ENCODE measurements at places on chromosomes 7 and 10. TPM values are rescaled to one million over a fixed set of nuclear protein-coding genes. Genes with fewer than 3 reads are reported as not detected.

Gene PNLIP
- total RNA-seq, result not detected

Gene AKR1C8
- total RNA-seq, result not detected

Gene AKR1D1
- not detected for total RNA-seq

Gene OPTN
- total RNA-seq, result 64.4 TPM

Gene SYT15
- total RNA-seq, result 6.1 TPM

Gene CPA5
- not detected for total RNA-seq

Gene MUC12
- total RNA-seq, result not detected

Gene H2BK1
- not detected for total RNA-seq

Gene RARRES2
- total RNA-seq, result 170 TPM

Gene SLC13A1
- total RNA-seq, result not detected

Gene COMTD1
- total RNA-seq, result 32.3 TPM

Gene TRIL
- 3.0 TPM for total RNA-seq

- H3K4me3 ChIP-seq, result no peak overlapping the region
- H3K4me1 ChIP-seq, result peaks cover 23% of the 10 kb centered on the region
- no peak overlapping the region for H3K27ac ChIP-seq
- H3K36me3 ChIP-seq, result no peaks in the 10 kb centered on the region
- no peaks in the 10 kb centered on the region for H3K27me3 ChIP-seq
Measured at GRCh38 chr10:99661377-99661763, 2.1 kb downstream of the ENTPD7 start.

GRCh38 chr10:6056411-6057135 is 5.6 kb downstream of the IL2RA start:
- peaks cover 4% of the 10 kb centered on the region for H3K27me3 ChIP-seq
- H3K36me3 ChIP-seq, result no peaks in the 10 kb centered on the region
- DNase-seq, result peak; percentile 12
- no peak overlapping the region for H3K27ac ChIP-seq
- no peak overlapping the region for H3K4me3 ChIP-seq
- H3K4me1 ChIP-seq, result peaks cover 24% of the 10 kb centered on the region

GRCh38 chr10:1205450-1206030 is 149.4 kb downstream of the WDR37 start:
- no peak overlapping the region for H3K4me3 ChIP-seq
- DNase-seq, result no peak
- H3K36me3 ChIP-seq, result no peaks in the 10 kb centered on the region
- no peaks in the 10 kb centered on the region for H3K27me3 ChIP-seq
- no peak overlapping the region for H3K27ac ChIP-seq

DNA sequence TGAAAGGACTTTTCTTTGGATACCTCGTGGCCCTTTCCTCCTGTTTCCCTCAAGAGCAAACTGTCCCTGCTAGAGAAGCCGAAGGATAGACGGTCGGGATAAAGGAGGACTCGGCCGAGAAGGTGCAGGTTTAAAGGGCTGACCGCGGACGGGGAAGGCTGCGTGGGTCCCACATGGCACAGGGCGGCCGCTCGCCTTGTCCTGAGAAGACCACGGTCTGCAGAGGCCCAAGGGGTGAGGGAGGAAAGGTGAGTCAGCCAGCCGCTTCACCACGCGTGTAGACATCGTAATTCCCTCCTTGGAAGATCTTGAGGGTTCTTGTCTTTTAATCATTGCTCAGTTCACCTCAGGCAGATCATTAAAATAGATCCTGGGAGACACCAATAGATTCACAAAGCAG is 253.8 kb downstream of the DPP6 start:
- no peak for DNase-seq
- no peaks in the 10 kb centered on the region for H3K36me3 ChIP-seq
- no peaks in the 10 kb centered on the region for H3K4me1 ChIP-seq
- no peaks in the 10 kb centered on the region for H3K27me3 ChIP-seq

- H3K4me1 ChIP-seq, result no peaks in the 10 kb centered on the region
- DNase-seq, result no peak
- H3K36me3 ChIP-seq, result no peaks in the 10 kb centered on the region
- no peak overlapping the region for H3K4me3 ChIP-seq
Measured at GRCh38 chr7:136179851-136180721, 202.9 kb upstream of the MTPN start.

DNA sequence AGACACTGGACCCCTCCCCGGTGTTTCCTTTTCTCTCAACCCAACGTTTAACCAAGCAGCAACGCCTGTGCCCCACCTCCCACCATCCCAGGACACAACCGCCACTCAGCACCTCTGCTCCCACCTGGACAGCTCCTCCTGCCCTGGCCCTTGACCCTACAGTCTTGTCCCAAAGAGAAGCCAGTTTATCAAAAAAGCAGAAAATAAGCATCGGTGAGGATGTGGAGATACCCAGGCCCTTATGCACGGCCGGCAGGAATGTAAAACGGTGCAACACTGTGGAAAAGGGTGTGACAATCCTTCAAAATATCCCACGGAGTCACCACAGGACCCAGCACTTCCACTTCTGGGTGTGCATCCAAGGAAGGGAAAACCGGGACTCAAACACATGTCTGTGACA is 176.2 kb upstream of the RNF32 start:
- no peak overlapping the region for H3K27ac ChIP-seq
- no peak for DNase-seq
- H3K27me3 ChIP-seq, result no peaks in the 10 kb centered on the region
- no peaks in the 10 kb centered on the region for H3K36me3 ChIP-seq
- H3K4me3 ChIP-seq, result no peak overlapping the region
- H3K4me1 ChIP-seq, result no peaks in the 10 kb centered on the region

- peak overlapping the region; percentile 89 for H3K27ac ChIP-seq
- H3K27me3 ChIP-seq, result no peaks in the 10 kb centered on the region
- DNase-seq, result peak; percentile 68
- no peak overlapping the region for H3K4me3 ChIP-seq
- H3K4me1 ChIP-seq, result peaks cover 34% of the 10 kb centered on the region
- H3K36me3 ChIP-seq, result no peaks in the 10 kb centered on the region
Measured at GRCh38 chr7:134908289-134908688, 78.0 kb upstream of the AGBL3 start.

DNA sequence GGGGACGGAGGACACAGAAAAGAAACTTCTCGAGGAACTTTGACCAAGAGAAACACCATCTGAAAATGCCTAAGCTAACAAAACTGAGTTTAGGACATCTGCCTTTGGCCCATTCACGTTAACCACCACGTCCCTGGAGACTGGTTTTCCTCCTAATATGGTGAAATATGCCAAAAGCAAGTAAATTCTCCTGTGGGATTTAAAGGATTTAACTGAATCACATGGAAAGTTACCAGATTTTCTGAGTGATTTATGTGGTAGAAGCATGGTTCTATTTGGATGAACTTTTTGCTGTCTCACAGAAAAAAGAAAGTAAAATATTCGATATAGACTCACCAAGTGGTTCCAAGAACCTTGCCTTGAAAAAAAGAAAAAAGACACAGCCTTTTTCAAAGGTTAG is 30.4 kb upstream of the BMPER start:
- no peaks in the 10 kb centered on the region for H3K27me3 ChIP-seq
- H3K36me3 ChIP-seq, result no peaks in the 10 kb centered on the region
- no peaks in the 10 kb centered on the region for H3K4me1 ChIP-seq
- H3K4me3 ChIP-seq, result no peak overlapping the region
- no peak overlapping the region for H3K27ac ChIP-seq

DNA sequence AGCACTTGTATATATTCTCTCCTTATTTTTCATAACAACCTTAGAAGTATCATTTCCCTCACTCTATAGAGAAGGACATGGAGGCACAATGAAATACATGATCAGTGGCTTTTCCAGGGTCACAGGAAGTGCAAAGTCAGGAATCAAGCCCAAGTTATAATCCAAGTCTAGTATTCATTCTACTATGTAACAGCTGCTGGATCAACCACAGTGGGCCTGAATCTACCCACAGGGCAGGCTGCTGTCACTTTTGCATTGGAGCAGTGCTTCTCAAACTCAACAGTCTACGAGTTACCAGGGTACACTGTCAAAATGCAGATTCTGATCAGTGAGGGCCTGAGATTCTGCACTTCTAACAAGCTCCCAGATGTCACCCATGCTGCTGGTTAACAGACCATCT is 18.3 kb downstream of the ZDHHC16 start:
- no peak overlapping the region for H3K4me3 ChIP-seq
- DNase-seq, result no peak
- peak overlapping the region; percentile 35 for H3K27ac ChIP-seq

DNA sequence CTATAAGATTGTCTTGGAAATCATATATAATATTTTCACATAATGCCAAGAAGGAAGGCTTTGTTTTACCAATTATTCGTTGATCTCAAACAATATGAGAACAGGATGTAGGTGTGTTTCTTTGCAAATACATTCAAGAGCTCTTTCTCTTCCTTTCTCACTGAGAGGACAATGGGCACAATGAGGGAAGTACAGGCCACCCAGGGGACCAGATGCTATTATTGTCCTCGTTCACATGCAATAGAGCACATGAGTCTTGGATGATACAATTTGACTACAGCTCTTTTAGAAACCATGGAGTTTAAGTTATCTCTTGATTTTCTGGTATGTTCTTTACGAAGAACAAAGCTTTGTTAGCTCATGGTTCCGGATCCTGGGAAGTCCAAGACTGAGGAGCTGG is 323.7 kb upstream of the KLF6 start:
- no peak overlapping the region for H3K4me3 ChIP-seq
- no peaks in the 10 kb centered on the region for H3K27me3 ChIP-seq
- no peaks in the 10 kb centered on the region for H3K36me3 ChIP-seq

DNA sequence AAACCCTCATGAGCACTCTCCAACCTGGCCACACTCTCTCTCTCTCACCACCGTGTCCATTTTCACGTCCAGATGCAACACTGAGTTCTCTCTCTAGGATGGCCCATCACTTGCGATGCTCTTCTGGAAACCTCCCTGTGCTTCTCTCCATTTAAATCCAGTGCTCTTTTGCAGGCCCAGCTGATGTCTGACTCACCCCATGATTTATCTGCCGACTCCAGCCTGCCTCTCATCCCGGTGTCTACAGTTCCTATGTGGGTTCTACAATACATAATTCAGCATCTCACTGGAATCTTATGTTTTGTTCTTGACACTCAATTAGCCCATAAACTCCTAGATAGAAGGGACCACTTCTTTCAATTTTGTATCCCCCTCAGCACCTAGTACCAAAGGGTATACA is 5.0 kb downstream of the TPK1 start:
- H3K36me3 ChIP-seq, result no peaks in the 10 kb centered on the region
- no peak overlapping the region for H3K4me3 ChIP-seq
- H3K4me1 ChIP-seq, result peaks cover 19% of the 10 kb centered on the region
- DNase-seq, result no peak
- no peak overlapping the region for H3K27ac ChIP-seq

- peaks cover 3% of the 10 kb centered on the region for H3K36me3 ChIP-seq
- no peaks in the 10 kb centered on the region for H3K27me3 ChIP-seq
- DNase-seq, result no peak
- H3K4me1 ChIP-seq, result peaks cover 3% of the 10 kb centered on the region
- no peak overlapping the region for H3K4me3 ChIP-seq
Measured at GRCh38 chr7:101975046-101975445, 157.6 kb downstream of the CUX1 start.

DNA sequence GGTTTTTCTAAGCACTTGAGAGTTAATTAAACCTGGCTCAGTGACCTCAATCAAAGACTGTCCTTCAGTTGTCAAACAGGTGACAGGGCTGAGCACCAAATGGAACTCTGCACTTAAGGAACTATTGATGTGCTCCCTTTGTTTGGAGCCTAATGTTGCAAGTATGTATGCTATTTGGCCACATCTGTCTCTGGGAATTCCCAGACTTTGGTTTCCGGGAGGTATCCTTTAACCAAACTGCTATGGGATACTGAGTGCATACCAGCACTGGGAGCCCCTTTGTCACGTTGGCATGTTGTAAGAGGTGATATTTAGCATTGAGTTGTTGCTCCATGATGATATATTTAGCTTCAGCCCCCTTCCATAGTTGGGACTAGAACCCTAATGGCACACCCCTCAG is 25.2 kb downstream of the ASZ1 start:
- no peak for DNase-seq
- H3K36me3 ChIP-seq, result no peaks in the 10 kb centered on the region
- H3K4me3 ChIP-seq, result no peak overlapping the region
- no peaks in the 10 kb centered on the region for H3K4me1 ChIP-seq
- no peak overlapping the region for H3K27ac ChIP-seq
- no peaks in the 10 kb centered on the region for H3K27me3 ChIP-seq

DNA sequence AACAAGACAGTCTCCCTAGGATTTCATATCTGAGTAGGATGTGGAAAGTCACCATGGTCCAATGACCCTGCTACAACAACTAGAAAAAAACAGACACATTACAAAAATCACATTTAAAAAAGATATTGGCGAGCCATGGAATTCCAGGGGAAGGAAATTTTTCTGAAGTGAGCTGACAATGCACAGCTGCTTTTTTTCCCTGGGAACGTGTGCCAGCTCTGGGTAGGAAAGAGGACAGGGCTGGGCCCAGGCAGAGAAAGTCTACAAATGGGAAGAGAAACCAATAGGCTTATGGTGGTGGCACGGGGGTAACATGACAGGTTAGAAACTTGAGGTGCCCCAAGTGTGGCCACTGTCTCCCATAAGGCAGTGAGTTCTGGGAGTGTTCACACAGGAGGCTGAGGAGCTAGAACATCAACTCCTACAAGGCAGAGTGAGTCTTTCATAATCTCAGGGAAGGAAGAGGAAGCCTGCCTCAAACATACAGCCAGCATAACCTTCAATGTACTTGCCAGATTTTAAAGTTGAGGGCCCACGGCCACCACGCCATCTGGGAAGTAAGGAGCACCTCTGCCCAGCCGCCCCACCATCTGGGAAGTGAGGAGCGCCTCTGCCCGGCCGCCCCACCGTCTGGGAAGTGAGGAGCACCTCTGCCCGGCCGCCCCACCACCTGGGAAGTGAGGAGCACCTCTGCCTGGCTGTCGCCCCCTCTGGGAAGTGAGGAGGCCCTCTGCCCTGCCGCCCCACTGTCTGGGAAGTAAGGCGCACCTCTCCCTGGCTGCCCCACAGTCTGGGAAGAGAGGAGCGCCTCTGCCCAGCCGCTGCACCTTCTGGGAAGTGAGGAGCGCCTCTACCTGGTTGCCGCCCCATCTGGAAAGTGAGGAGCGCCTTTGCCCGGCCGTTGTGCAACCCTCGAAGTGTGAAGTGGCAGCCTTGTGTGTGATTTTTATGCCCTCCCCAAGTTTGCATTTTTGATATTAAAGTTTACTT is 5.9 kb downstream of the FBXL13 start:
- DNase-seq, result no peak
- no peak overlapping the region for H3K27ac ChIP-seq
- no peak overlapping the region for H3K4me3 ChIP-seq
- no peaks in the 10 kb centered on the region for H3K36me3 ChIP-seq
- H3K27me3 ChIP-seq, result no peaks in the 10 kb centered on the region

DNA sequence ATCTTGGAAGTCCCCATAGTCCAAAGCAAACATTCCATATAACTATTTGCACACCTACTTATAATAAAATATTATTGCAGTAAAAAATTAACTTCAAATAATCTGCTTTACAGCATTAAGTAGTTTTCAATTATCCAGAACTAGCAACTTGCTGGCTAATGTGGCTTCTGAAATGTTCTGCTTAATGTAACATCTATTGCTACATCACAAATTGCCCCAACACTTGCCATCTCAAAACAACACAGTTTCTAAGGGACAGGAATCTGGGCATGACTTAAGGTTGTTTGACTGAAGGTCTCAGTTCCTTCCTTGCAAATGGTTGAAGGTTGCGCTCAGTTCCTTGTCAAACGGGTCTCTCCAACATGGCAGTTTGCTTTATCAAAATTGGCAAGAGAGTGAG is 378.5 kb upstream of the SEMA3C start:
- no peak for DNase-seq
- no peak overlapping the region for H3K27ac ChIP-seq
- no peaks in the 10 kb centered on the region for H3K27me3 ChIP-seq
- H3K4me1 ChIP-seq, result peaks cover 19% of the 10 kb centered on the region
- no peaks in the 10 kb centered on the region for H3K36me3 ChIP-seq

GRCh38 chr7:128215281-128215680 is 25.8 kb upstream of the LEP start:
- H3K36me3 ChIP-seq, result no peaks in the 10 kb centered on the region
- no peak for DNase-seq
- no peaks in the 10 kb centered on the region for H3K4me1 ChIP-seq
- H3K27me3 ChIP-seq, result no peaks in the 10 kb centered on the region
- no peak overlapping the region for H3K4me3 ChIP-seq
- H3K27ac ChIP-seq, result no peak overlapping the region

Measured in esophagus muscularis mucosa (tissue), 4 donors.